ENCODE measurements at places on chromosomes 6 and 20.

DNA sequence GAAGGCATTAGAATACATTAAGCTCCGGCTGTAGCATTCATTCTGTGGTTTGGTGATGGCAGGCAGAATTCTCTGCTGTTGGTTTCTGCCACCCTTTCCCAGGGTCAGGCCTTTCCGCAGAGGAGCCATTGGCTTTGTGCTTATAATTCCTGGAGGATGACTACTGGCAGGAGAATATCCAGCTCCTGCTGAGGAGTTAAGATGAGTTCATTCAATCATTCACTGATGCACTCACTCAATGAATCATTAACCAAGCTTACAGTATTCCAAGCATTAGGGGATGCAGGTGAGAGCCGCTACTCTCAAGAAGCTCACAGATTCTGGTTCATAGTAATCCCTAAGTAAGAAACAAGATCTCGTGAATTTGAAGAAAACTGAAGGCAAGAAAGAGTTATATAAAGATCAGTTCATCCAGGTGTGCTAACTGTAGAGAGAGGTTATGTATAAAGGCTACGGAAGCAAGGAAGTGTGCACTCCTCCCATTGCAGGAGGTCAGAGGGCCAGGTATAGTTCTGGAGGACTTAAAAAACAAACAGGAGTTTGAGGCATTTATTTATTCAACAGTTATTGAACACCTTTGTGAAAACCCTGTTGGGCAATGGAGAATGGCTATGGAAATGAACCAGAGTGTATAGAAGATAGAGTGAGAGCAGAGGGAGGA is 75.5 kb downstream of the HMGN3 start:
- no peak for DNase-seq

DNA sequence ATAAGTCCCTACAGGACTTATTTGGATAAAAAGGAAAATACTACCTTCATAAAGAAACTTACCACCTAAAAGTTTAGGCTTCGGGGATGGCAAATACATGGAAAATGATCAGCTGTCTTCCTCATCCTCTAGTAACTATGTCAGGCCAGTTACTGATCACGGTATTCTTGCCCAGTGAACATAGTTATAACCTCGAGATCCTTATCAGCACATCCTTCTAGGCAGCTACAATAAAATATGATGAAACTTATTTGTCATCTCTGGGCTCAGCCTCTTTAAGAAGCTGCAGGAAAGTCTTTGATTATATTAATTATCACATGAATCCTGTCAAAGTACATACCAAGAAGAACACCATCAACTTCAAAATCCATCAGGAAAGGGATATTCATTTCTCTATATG is 41.8 kb downstream of the SF3B5 start:
- DNase-seq = no peak

DNA sequence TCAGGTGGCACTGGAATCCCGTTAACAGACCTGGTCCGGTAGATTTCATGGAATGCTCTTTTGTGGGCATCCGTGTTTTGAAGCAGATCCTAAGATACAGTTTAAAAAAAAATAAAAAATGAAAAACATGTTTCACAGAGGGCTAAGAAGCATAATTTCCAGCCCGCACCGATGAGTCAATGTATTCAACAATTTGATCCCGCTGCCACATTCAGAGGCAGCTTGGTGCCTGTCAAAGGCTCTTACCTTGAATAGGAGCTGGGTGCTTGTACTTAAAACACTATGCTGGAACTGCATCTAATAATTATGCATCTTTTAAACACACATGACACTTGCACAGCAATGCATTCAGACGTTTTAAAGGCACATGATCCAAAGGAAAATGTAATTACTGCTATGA is 164.8 kb downstream of the SYNE1 start:
- DNase-seq = no peak

- DNase-seq = no peak
Measured at GRCh38 chr6:56808871-56809359, 146.0 kb upstream of the BEND6 start.

- DNase-seq = no peak
Measured at GRCh38 chr20:2687514-2687913, 5.1 kb upstream of the EBF4 start.

GRCh38 chr6:17938901-17939300 is 48.5 kb downstream of the KIF13A start:
- DNase-seq = no peak

- DNase-seq = no peak
Measured at GRCh38 chr20:43953919-43954592, 39.4 kb downstream of the TOX2 start.

GRCh38 chr20:57695012-57695411 is 14.8 kb downstream of the PMEPA1 start:
- DNase-seq = no peak

- no peak for DNase-seq
Measured at GRCh38 chr6:38404900-38405556, 234.7 kb downstream of the BTBD9 start.

GRCh38 chr6:129920103-129920798 is 59.1 kb upstream of the TMEM244 start:
- no peak for DNase-seq

GRCh38 chr20:50541606-50542041 is 31.4 kb downstream of the PTPN1 start:
- no peak for DNase-seq
